ENCODE measurements at places on chromosomes 13 and 19. TPM values are rescaled to one million over a fixed set of nuclear protein-coding genes. Genes with fewer than 3 reads are reported as not detected.

The FIZ1 gene
- polyA plus RNA-seq, result 20.7 TPM

The TNNT1 gene
- polyA plus RNA-seq, result 3.8 TPM

The CFAP97D2 gene
- not detected for polyA plus RNA-seq

The ZNF234 gene
- polyA plus RNA-seq, result 20.5 TPM

The RLN3 gene
- polyA plus RNA-seq, result not detected

The SKA3 gene
- 18.5 TPM for polyA plus RNA-seq

The CEACAM7 gene
- polyA plus RNA-seq, result not detected

The LHFPL6 gene
- 31.4 TPM for polyA plus RNA-seq

The SERPINE3 gene
- 0.95 TPM for polyA plus RNA-seq

The TNFSF13B gene
- 2.9 TPM for polyA plus RNA-seq

The SCN1B gene
- polyA plus RNA-seq, result 0.96 TPM

The CALR3 gene
- polyA plus RNA-seq, result not detected

The STOML3 gene
- polyA plus RNA-seq, result not detected

The RXFP2 gene
- polyA plus RNA-seq, result 1.3 TPM

The C19orf81 gene
- 1.00 TPM for polyA plus RNA-seq

The CPB2 gene
- 0.27 TPM for polyA plus RNA-seq

The ONECUT3 gene
- 0.03 TPM for polyA plus RNA-seq

The IGSF23 gene
- polyA plus RNA-seq, result 0.83 TPM

The FRY gene
- polyA plus RNA-seq, result 49.9 TPM

The CLIP3 gene
- polyA plus RNA-seq, result 55.9 TPM

The CYP2A6 gene
- 0.35 TPM for polyA plus RNA-seq

The GYS1 gene
- 52.2 TPM for polyA plus RNA-seq

The HDGFL2 gene
- 58.8 TPM for polyA plus RNA-seq

The TEX26 gene
- 1.7 TPM for polyA plus RNA-seq

The MRPL54 gene
- polyA plus RNA-seq, result 22.6 TPM

The CGB5 gene
- not detected for polyA plus RNA-seq

The TEX29 gene
- 0.35 TPM for polyA plus RNA-seq

The FAM32A gene
- polyA plus RNA-seq, result 113 TPM

The CLPTM1 gene
- 121 TPM for polyA plus RNA-seq

The RGS9BP gene
- 0.42 TPM for polyA plus RNA-seq
